ENCODE measurements at places on chromosomes 16 and 17.

DNA sequence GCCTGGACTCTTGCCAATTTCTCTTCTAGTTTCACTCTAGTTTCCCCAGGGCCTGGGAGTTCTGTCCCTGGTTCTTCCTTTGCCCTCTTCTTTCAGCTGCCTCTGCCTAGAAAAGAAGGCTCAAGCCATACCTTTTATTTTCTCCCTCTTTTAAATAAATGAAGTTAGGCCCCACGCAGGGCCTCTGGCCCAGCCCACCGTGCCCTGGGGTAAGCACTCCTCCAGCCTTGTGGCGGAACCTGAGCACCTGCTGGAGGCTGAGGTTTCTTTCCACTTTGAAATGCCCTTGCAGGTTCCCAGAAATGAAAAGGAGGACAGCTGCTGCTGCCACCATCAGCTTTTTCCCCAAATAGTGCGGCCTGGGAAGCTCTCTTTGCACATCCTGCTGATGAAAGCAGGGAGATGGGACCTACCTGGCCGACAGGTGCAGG lies 139.4 kb downstream of the CCDC182 start:
- DNase-seq = no peak

- DNase-seq = no peak
Measured at GRCh38 chr16:2768403-2769089, 8.5 kb downstream of the ELOB start.

- DNase-seq = no peak
Measured at GRCh38 chr16:1526608-1527555, 6.6 kb upstream of the TMEM204 start.

DNA sequence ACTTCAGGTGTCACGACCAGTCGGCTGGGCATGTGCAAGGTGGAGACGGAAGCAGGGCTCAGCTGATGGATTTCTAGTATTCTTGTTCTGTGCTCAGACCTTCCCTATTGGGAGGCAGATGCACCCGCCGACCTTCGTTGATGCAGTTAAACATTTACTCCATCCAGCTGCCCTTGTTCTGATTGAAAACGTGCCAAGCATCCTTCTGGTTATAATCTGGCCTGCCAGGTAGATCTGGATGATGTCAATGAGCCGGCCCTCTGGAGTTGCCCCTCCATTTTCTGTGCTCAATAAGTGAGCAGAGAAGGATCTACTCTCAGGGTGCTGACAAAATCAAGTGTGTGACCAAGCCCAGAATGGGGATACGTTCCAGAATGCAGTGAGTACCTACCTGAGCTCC lies 38.3 kb downstream of the CCDC182 start:
- no peak for DNase-seq

DNA sequence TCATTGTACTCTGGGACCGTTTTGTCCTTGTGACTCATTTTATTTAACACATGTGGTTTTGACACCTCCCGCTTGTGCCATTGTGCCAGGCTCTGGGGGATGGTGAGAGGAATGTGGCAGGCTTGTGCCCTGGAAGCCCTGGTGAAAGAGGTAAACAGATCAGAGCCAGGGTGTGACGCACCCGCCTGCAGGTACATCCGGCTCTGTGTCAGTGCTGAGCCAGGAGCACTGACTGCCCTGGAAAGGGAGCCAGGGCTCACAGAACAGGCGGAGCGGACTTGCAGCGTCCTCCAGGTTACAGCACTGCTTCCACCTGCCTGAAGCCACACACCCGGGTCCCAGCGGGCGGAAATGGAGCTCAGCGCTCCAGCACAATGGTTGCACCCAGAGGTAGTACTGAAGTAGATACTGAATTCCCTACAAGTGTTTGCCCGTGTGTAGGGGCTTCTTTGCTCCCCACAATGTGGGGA lies 30.6 kb downstream of the CDRT15 start:
- no peak for DNase-seq

DNA sequence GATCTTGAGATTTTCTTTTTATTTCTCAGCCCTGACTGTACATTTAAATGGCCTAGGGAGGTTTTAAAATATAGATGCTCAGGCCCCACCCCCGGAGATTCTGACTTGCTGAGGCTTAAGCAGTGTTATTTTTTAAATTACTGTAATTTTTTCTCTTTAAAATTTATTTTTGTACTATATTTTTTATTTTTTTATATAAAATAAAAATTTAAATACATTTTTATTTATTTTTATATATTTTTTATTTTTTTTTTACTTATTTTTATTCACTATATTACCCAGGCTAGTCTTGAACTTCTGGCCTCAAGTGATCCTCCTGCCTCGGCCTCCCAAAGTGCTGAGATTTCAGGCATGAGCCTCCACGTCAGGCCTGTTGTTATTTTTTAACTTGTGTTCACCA lies 83.3 kb downstream of the KATNIP start:
- no peak for DNase-seq

GRCh38 chr17:79674506-79675412 lies 56.0 kb upstream of the ENPP7 start:
- no peak for DNase-seq

DNA sequence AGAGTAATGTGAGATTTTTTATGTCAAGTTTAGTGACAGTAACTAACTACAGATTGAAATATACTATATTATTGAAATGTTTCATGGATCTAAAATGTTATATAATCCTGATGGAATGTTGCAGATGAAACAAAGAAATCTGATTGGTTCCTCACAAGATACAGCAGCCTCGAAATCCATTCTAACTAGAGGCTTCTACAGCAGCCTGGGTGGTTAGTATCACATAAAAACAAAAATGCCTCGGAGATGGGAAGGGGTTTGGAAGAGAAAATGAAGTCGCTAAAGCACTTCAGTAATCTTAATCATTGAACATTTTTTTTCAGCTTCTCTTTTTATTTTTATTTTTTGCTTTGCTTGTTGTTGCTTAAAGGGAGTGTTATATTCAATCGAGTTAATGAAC lies 75.2 kb downstream of the TANC2 start:
- no peak for DNase-seq

DNA sequence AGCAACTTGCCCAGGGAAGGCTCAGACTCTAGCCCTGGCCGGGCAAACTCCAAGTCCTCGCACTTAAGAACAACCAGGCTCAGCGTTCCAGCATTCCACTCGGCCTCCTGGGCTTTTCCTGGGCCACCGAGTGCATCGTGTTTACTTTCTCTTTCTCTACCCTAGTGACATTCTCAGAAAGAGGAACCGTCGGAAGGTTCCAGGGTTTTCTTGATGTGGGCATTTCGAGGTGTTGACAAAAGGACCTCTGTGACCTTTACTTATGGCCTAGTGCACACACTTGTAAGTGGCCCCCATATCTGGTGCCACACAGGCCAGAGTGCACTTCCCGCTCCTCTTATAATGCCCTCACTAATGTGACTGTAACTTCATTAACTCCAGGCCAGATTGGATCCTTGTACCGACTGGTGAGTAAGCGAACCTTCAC lies 3.1 kb upstream of the BANP start:
- no peak for DNase-seq

- DNase-seq = no peak
Measured at GRCh38 chr17:48878920-48879898, 13.4 kb upstream of the ATP5MC1 start.

- DNase-seq = no peak
Measured at GRCh38 chr16:5006348-5007193, 27.2 kb downstream of the NAGPA start.

DNA sequence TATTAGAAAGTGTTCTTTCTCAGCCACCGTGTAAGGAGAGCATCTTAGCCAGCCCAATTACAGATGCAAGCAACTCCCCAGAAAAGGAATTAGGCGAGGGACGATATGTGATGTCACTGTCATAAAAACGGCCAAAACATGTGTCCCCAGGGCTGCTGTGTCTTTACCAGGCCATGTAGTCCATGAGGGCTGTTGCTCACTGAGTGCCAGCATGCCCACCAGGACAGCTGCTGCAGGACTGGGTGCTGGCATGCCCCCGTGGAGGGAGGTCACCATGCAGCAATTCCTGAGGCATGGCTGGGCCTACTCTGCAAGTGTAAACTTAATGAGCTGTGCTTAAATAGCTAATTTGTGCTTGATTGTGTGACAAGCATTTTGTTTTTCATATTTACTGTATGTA lies 156.9 kb downstream of the LGALS9B start:
- DNase-seq = no peak

- DNase-seq = no peak
Measured at GRCh38 chr16:30947859-30948666, 805 bp upstream of the ORAI3 start.
